ENCODE measurements at places on chromosomes 6 and 20.

- no peak for DNase-seq
These were observed 37.5 kb downstream of the MAP3K5 start for GRCh38 chr6:136754820-136755219.

- DNase-seq: no peak
These were observed 41.3 kb upstream of the PLCB4 start for GRCh38 chr20:9027626-9028025.

DNA sequence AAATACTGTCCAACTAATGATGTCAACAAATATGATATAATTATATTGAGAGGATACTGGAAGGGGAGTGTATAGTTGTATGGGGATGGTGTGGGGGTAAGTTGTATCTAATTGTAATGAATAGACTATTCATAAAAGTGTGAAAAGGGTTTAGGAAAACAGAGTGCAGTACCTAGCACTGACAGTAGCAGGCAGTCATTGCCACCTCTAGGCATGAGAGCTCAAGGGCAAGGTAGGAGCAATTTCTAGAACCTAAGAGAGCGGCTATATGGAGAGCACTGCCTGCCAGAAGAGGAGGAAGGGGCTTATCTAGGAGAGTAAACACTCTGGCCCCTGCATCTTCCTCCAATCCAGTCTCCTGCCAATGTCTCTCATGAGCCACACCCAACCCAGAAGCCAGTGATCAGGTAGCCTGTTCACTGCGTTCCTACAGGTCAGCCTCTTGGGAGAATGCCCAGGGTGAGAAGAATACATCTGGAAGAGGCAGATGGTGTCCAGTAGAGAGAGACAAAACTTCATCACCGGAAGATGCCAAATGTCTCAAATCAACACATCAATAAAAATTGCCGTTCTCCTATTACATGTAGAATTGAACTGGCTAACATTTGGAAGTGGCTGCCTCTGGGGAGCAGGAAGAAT, 200.0 kb downstream of the LY86 start:
- DNase-seq: no peak

- no peak for DNase-seq
These were observed 39.9 kb upstream of the BEND6 start for GRCh38 chr6:56914798-56915658.

DNA sequence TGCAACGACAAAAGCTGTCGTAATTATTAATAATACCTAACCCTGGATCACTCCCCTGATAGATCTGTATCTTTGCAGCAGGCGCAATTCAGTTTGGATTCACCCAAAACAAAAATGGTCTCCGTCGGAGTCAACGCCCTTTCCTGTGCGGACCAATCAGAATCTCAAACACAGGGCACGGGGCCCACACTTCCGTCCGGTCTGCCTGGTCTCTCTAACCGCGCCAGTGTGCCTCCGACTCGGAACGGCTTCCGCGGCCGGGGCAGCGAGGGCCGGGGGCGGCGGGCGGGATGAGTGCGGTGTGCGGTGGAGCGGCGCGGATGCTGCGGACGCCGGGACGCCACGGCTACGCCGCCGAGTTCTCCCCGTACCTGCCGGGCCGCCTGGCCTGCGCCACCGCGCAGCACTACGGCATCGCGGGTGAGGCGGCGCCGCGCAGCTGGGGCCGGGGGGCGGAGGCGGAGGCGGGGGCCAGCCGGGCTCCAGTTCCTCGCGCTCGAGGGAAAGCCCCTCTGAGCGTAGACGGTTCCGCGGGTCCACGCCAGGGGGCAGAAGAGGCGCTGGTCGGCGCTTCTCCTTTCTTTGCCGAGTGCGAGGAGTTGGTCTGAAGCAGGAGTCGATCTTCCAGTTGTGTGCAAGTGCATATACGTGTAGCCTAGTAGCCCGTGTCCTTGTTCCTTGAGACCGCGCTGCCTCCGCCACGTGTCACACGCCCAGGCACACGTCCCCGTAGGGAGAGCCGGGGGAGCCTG, at the start of gene PEX7:
TSS of gene PEX7 (plus strand) at position 217 of the 752 bp plus-strand sequence. CDS start at position 291, 74 bp downstream.
- peak; percentile 95 for DNase-seq

- no peak for DNase-seq
These were observed 1.2 kb downstream of the SLC35B2 start for GRCh38 chr6:44255871-44256774.

- peak; percentile 52 for DNase-seq
These were observed 23.0 kb downstream of the ZBP1 start for GRCh38 chr20:57596998-57597939.

- DNase-seq: no peak
These were observed 51.1 kb upstream of the NHSL1 start for GRCh38 chr6:138550346-138550767.

DNA sequence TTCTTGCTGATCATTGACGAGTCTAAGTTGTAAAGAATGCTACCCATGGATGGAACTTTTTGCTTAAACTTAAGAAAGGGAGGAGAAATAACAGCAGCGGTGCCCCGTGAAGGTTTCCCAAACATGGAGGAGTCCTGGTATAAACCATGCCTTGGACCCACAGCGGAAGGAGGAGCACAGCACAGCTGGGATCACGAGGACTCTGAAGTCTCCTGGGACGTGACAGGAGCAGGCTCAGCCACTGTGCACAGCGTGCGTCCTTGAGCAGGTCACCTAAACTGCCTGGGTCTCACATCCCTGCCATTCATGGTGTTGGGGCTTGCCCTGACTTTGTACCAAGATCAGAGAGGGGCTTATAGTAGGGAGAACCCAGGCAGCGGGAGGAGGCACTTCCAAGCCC, 56.1 kb upstream of the UNC93A start:
- no peak for DNase-seq

GRCh38 chr20:35627121-35627520, 11.5 kb downstream of the SPAG4 start:
- no peak for DNase-seq

- DNase-seq: no peak
These were observed 6.9 kb downstream of the EPHA7 start for GRCh38 chr6:93412452-93412851.

DNA sequence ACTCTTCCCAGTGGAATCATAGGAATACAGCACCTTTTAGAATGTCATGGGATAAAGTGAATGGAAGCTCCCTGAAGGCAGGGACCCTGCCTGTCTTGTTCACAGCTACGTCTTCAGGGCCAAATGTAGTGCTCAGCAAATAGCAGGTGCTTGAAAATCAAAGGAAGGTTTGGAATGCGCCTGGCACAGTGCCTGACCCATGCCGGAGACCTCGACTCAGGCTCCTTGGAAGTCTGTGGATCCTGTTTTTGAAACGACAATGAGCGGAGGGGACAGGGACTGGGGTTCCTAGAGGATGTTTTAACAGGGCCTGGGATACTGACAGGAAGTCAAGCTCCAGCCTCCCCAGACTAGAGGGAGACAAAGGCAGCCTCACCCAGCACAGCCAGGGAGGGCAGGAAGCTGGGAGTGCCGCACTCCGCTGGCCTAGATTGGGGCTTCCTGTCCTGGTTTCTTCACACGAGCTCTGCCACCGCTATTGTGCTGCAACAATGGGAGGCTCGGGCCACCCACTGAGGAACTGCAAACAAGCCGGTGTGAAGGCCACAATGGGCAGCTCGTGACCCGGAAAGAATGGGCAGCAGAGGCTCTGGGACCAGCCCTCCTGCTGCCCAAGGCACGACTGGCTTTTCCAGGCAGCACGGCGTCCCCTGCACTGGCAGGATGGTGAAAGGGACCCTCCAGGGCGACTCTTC, 76.7 kb downstream of the PREX1 start:
- DNase-seq: peak; percentile 17

- no peak for DNase-seq
These were observed 20.4 kb downstream of the ZNF337 start for GRCh38 chr20:25676164-25676809.

- DNase-seq: peak; percentile 93
These were observed at the start of gene NINL for GRCh38 chr20:25584905-25585704. Gene NINL, minus strand, starts transcription at chr20:25585531. Its CDS starts 58,944 bp downstream, at chr20:25526587.

DNA sequence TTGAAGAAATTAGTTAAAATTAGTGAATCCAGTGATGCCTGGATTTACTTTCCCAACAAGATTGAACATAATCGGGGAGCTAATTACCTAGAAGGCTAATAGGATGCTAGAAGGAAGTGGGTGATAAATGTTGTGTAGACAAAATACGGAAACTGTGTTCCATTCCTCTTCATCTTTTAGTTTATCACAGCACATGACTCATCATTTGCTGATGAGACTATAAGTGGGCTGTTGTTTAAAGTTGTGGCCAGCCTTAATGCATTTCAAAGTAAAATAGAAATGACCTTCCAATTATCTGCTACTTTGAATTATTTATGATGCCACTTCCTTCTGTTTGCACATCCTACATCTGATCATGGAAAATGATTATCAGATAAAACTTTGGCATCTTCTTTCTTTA, 43.4 kb downstream of the OGFRL1 start:
- no peak for DNase-seq

DNA sequence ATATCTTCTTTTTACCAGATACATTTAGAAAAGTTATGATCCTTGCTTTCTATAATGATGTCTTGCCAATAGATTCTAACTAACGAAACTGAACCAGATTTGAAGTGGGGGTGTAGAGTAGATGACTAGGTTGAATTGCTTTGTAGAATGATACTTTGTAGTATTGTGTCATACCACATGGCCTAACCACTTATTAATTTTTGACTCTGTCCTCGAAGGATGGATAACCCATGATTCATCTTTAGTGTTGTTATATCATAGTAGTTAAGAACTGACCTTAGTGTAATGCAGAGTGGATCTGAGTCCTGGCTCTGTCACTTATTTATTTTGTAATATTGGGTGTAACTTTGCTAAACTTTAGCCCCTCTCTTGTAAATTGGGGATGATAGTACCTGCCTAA, 4.5 kb downstream of the PHF3 start:
- no peak for DNase-seq

DNA sequence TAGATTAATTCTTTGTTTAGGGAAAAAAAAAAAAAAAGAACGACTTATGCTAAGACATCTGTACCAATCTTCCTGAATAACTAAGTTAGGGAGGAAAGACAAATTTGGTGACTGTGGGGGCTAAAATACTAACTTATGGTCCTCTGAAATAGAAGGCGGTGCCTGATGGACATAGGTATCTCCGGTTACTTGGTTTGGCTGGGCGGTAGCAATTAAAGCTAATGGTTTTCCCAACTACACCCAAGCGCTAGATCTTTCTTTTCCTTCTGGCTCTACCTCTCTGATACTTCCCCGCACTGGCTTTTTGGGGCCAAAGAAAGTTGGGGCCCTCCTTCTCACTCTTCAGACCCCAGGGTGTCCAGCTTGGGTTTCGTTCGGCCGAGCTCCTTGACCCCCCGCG, 1.0 kb upstream of the RBM24 start:
- DNase-seq: no peak

DNA sequence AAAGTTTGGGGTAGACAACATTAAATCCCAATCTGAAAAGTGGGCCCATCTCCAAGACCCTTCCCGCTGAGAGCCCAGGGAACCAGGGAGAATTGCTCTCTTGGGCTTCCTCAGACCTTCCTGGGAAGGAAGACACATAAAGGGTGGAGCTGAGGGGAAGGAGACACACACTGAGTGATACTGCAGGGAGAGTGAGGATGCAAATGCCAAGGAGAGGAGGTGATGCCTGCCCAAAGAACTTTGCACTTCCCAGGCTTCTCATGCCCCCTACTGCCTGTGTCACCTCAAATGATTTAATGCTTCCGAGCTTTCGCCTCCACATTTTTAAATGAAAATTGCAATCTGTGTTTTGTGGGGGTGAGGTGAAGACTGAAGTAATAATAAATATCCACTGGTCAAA, 7.5 kb upstream of the BTN2A1 start:
- no peak for DNase-seq

DNA sequence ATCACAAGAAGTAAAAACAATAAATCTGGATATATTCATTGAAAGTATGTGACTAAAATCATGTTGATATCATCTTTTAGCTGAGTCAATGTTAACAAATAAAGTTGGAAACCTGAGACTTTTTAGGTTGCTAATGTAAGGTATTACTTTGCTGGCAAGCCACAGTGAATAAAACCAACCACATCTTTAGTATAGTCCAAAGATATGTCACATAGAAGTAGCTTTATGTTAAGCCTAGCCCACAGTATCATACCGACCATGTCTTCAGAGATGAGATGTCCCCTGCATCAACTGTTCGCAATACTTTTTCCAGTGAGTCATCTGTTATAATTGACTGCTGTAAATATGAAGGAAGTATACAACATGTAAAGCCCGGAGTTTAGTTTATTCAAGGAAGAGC, 107.6 kb upstream of the MCHR2 start:
- no peak for DNase-seq

GRCh38 chr20:49886571-49887213, 28.6 kb downstream of the SPATA2 start:
- DNase-seq: no peak
